M059J (cell line): ENCODE measurements at places on chromosomes 3 and 15.

GRCh38 chr3:33911525-33912322 lies 113.3 kb downstream of the PDCD6IP start:
- DNase-seq = peak; percentile 50

GRCh38 chr15:62717496-62717895 lies 325.1 kb upstream of the TPM1 start:
- DNase-seq = no peak

DNA sequence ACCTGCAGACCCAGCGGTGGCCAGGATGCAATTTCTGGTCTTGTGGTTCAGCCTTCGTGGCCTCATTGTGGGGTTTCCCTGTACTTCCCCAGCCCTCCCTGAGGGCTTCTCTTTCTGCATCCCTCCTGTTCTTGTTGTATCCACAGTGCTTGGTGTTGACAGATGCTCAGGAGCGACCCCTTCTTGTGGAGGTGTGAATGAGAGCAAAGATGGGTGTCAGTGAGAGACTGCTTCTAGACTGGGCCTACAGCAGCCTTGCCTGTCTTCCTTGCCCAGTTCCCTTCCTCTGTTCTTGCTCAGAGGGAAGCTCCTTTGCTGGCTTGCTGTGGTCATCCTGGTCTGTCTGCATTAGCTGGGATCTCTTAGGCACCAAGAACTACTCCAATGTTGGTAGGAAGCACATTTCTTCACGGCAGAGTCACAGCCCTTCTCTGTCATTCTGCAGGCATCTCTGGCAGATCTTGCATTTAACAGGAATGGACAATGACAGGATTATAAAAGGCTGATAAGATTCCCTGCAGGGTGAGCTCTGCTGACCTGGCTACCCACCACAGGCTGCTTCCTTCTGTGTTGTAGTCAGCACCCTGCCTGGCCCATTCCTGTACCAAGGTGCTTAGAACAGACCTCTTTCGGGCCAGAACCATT lies 317.8 kb upstream of the C2CD4B start:
- DNase-seq = peak; percentile 31

GRCh38 chr3:141835557-141836229 lies 40.8 kb upstream of the ATP1B3 start:
- no peak for DNase-seq

GRCh38 chr15:54026891-54027290 lies 48.6 kb downstream of the UNC13C start:
- DNase-seq = no peak

DNA sequence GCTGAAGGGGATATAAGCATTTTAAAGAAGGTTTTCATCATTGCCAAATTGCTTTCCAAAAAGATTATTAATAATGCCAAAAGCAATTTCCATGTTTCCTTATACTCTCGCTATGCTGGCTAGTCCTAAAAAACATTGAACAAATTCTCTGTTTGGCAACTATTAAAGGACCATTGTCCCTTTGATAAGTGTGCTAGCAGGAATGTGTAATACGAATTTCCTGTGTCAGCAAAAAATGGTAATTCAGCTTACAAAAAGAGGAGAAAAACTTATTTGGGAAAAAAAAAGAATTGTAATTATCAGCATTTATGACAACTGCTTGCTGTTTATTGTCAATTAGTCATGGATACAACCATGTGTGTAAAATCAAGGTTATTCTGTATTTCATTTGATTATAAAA lies 138.6 kb downstream of the TBL1XR1 start:
- DNase-seq = no peak

- DNase-seq = peak; percentile 15
Observed at GRCh38 chr3:128217702-128218547, 64.6 kb downstream of the EEFSEC start.

DNA sequence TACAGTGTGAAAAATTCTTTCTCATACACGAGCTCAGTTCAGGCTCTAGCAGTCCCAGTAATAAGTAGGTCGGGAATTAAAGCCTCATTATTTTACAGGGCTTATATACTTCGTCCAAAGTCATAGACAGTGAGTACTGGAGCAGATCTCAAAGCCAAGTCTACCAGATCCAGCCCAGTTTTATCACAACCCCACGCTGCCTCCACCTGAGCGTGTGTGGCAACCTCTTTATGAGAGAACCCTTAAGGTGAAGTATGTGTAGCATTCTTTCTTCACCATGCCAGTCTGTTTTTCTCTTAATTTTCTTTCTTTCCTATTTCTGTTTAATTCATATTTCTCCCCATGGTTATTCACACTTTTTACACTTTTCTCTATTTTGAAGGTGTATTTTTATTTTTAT lies 574.6 kb upstream of the ARPP21 start:
- DNase-seq = no peak

DNA sequence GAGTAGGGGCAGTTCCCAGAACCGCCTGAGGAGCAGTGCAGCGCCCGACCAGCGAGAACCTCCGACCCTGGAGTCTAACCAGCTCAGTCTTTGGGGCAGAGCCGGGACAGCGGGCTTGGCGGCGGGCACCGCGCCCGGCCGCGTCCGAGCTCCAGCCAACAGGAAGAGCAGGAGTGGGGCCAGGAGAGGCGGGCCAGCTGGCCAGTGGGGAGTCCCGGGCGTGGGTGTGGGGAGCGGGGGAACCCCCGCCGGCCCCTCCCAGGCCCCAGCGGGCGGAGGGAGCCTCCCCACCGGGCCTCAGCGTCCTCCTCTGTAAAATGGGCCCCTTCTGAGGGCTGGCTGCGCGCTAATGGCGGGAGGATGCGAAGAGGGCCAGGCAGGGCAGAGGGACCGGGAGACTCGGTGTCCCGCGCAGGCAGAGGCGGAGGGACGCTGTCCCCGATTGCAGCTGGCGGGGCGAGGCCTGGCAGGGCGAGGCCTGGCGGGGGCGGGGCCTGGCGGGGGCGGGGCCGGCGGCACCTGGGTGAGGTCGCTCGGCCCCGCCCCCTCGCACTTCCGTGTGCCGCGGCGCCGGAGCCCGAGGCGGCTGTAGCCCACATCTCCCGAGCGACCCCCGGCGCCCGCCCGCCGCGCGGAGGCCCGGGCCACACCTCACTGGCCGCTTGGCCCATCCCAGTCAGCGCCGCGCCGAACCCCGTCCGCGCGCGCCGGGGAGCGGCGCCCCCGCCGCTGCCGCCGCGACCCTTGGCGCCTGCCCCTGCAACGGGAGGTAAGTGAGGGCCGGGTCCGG lies at the start of gene PRKCD:
TSS of gene PRKCD (plus strand) at position 550 of the 790 bp plus-strand sequence. CDS start 17,214 bp downstream, outside the sequence.
- peak; percentile 83 for DNase-seq

DNA sequence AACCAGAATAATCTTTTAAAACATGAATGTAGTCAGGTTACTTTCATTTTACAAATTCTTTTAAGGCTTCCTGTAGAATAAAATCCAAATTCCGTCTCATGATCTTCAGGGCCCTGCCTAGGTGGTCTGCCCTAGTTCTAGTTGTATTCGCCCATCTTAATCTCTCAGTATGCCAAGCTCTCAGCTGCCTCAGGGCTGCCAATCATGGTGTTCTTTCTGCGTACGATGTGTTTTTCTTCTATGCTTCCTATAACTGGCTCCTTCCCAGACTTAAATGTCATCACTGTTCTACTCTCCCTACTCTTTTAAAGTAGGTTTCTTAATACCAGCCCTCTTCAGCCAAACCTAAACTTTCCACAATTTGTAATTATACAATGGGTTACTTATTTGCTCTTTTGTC lies 107.4 kb downstream of the GREM1 start:
- DNase-seq = no peak

- DNase-seq = no peak
Observed at GRCh38 chr3:124291008-124291407, 299.1 kb upstream of the ROPN1 start.

DNA sequence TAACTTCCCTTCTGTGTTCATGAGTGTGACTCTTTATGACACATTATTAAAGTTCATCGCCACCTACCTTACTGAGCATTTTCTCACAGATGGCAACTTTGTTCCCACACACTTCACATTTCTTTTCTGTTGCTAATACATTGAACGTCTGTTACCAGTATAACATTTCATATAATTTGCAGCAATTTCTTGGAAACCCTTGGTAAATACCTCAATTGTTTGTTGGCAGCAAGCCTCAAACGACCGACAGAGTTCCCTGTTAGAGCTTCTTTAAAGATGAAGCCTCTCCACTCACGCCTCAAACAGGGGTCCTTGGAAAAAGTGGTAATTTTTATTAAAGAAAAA lies 3.2 kb upstream of the CHSY1 start:
- DNase-seq = no peak

DNA sequence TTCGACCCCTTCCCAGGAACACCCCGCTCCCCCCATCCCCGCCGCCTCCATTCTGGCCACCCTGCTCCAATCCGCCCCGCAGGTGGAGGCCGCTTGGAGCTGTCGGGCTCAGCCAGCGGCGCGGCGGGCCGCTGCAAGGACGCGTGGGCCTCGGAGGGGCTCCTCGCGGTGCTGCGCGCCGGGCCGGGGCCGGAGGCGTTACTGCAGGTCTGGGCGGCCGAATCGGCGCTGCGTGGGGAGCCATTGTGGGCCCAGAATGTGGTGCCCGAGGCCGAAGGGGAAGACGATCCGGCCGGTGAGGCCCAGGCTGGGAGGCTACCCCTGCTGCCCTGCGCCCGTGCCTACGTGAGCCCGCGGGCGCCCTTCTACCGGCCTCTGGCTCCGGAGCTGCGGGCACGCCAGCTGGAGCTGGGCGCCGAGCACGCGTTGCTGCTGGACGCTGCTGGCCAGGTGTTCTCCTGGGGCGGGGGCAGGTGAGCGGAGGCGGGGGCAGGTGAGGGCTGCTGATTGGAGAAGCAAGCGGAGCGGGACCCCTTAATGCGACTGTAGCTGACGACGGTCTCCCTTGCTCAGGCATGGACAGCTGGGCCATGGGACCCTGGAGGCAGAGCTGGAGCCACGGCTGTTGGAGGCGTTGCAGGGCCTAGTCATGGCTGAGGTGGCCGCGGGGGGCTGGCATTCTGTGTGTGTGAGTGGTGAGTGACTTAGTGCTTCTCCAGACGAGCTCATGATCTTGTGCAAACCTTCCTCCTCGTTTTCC lies 2.5 kb downstream of the RCCD1 start:
- no peak for DNase-seq

GRCh38 chr3:50806031-50806430 lies 131.3 kb downstream of the DOCK3 start:
- DNase-seq = no peak

- no peak for DNase-seq
Observed at GRCh38 chr3:141073580-141073979, 22.4 kb downstream of the SPSB4 start.

GRCh38 chr3:38000965-38001455 lies 10.4 kb downstream of the VILL start:
- DNase-seq = no peak

DNA sequence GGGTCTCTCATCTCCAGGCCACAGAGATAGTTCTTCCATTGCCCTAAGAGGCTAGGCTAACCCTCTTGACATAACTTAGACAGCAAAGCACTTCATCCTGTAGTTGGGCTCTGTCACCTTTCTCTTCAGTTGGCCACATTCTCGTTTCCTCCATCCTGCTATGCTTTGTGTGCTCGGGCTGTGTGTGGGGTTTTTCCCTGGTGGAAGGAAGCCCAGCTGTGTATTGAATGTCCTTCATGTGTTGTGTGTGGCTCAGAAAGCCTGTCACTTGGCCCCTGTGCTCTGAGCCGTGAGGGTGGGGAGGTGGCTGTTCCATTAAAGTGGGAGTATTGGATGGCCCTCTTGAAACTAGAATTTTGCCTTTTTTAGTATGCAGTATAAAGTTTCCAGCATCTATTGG lies 8.8 kb upstream of the EXOG start:
- DNase-seq = no peak

GRCh38 chr3:61522060-61522459 lies 39.3 kb upstream of the PTPRG start:
- DNase-seq = no peak

DNA sequence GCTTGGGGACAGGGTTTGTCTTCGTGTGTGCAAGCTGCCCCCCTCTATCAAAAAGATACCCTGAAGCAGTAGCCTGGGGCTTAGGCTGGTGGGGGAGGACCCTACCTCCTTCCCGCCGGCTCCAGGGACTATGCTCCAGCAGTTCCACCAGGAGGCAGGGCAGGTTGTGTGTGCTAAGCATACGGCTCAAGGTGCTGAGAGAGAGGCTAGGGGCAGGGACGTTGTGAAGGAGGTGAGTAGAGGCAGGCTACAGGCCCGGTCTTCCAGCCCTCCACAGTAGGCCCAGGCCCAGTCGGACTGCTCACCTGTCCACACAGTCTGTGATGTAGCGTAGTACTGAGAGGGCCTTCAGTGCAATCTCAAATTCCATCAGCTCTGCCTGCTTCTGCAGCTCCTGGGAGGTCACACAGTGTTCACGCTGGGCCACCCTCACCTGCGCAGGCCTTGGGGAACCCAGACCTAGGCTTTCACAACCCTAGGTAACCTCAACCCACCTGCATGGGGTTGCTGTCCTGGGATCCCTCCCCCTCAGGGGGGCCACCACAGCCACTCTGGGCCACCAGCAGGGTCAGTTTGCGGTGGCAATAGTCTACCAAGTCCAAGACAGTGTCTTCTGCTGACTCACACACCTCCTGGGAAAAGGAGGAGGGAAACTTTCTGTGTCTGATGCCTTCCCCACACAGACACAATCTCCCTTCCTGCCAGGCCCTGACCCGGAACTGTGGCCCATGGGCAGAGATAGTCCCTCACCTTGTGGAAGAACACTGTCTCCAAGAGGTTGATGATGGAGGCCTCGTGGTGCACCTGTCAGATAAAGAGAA lies 2.4 kb upstream of the RASSF1 start:
- DNase-seq = no peak

- DNase-seq = peak; percentile 79
Observed at GRCh38 chr3:71436337-71436736, 147.2 kb downstream of the FOXP1 start.

GRCh38 chr3:195070336-195070735 lies 200.6 kb downstream of the XXYLT1 start:
- DNase-seq = no peak

DNA sequence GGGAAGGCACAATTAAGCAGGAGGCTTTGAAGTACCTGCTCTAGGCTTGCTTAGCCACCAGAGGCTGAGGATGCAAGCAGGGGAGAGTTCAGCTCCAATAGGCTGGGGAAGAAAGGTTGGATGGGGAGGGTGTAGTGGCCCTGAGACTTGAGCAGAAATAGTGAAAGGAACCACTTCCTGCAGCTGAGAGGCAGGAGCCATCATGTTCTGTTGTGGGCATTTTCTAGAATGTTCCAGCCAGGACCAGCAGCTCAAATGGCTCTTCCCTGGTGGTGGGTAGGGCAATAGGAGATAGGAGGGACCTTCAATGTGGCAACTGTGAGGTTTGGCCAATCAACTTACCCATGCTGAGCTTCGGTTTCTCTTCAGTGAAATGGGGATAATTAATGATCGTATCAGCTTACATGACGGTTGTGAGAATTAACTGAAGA lies 79.1 kb upstream of the CGNL1 start:
- DNase-seq = no peak
